Amygdala (tissue), 56 donors: ENCODE measurements at places on chromosomes 12 and 14.

- DNase-seq = no peak
Measured at GRCh38 chr12:53414756-53415417, 8.8 kb upstream of the AMHR2 start.

DNA sequence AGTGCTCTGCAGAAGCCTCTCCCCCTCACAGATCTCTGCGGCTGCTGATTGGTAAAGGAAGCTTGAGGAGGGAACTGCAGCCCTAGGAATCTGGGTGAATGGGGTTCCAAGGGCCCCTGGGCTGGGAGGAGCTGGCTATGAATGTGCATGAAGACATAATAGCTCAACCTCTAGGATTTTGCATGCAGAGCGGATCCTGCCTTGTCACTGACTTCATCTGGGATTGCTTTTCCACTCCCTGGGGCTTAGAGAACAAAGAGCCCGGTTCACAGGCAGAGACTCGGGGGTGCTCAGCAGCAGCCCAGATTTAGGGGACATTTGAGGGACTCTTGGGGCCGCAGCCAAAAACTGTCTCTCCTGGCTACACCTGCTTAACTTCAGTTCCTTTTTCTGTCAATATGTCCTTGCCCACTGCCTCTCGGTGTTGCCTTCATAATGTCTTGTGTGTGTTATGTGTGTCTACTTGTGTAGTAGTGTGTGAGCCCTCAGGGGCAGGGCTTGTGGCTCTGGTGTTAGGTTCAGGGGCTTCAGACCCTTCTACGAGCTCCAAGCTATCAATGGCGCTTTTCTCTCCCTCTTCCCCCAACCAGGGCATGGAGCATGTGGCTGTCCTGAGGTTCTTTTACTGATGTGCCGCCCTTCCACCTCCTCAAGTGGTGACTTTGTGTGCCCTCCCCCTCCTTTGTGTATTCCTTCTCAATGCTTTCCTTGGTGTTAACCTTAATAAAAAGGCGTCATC is 1.9 kb downstream of the CCDC184 start:
- DNase-seq = no peak

GRCh38 chr14:48384821-48385220 is 709.4 kb upstream of the MDGA2 start:
- no peak for DNase-seq

DNA sequence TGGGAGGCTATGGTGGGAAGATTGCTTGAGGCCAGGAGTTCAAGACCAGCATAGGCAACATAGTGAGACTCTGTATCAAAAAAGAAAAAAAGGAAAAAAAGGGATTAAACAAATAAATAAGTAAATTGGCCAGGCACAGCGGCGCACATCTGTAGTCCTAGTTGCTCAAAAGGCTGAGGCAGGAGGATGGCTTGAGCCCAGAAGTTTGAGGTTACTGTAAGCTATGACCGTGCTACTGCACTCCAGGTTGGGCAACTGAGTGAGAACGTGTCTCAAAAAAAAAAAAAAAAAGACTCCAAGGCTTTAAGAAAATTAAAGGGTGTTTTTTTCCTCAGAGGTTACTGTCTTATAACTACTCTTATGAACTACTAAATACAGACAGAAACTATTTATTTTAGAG is 11.7 kb downstream of the BEST3 start:
- DNase-seq = no peak

DNA sequence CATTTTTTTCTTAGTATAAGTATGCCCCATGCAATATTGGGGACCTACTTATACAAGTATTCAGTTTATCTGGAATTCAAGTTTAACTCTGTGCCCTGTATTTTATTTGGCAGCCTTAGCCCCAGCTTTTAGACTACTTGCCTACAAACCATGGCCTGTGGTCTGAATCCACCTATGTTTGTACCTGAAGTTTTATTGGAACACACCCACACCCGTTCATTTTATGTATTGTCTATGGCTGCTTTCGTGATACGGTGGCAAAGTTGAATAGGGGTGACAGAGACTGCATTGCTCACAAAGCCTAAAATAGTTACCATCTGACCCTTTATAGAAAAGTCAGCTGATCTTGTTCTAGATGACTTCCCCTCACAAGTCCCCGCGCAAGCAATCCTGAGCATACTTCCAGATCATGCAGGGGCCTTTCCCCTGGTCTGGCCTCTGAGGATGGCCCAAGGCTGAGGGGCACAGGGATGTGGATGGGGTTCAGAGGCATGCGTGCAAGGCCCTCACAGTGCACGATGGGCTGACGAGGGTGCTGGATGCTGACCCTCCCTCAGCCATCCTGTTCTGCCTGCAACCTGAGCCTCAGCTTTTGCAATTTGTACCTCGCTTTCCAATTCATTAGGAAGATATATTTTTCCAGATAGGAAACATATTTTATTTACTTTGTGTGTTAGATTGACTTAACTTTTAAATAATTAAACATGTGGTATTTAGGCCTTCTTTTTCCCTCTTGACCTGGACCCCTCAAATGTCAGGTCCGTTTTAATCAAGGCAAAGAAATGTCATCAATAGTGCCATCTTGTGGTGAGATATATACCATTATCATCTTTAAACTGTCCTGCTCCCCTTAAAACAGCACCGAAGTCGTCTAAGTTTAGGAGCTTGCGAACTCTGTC is 527.3 kb upstream of the CCDC196 start:
- DNase-seq = no peak

DNA sequence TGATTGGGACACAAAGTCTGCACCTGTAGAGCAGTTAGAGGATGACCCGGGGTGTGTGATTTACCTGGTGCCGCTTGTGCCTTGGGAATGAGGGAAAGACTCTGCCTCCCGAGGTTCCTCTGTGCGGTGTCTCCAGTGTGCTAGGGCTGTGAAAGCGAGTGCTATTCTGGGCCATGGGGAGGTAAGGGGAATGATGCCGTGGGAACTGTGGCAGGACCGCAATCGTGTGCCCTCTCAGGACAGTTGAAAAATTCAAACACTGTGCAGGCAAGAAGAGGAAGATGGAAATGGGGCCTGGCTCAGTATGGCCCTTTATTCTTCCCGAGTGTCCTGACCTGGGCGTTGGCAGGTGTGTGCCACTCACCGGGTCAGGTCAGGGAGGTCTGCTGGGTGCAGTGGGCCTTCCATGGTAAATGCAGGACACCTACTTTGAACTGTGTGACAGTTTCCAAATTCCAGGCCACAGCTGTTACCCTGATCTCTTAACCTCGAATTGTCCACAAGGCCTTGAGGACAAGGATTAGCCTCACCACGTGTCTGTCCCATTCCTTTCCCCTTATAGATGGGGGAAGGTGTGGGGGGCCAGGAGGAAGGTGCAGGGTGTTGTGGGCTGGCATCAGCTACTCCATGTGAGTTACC is 1.4 kb downstream of the SIVA1 start:
- DNase-seq = no peak

DNA sequence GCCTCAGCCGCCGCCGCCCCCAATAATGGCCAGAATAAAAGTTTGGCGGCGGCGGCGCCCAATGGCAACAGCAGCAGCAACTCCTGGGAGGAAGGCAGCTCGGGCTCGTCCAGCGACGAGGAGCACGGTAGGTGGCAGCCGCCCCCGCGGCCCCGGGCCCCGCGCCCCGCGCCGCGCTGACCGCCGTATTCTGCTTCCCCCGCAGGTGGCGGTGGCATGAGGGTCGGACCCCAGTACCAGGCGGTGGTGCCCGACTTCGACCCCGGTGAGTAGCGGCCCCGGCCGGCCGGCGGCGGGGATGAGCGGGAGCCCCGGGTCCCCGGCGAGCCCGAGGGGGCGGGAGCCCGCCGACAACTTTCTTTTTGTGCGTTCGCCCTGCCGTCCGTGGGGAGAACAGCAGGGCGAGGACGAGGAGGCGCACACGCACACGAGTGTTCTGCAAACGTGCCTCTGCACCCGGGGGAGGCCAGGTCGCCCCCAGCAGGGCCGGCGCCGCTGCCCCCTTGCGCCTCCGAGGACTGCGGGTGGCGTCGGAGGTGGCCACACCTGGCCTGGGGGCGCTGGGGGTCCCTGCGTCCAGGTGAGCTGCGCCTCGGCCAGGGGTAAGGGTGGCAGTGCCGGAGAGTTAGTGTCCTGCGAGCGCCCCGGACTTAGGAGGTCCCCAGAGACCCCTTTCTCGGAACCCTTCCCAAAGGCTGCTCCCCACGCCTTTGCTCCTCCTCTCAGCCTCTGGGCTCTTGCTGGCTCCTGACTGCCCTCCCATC is 794 bp downstream of the RCOR1 start:
- peak; percentile 50 for DNase-seq

DNA sequence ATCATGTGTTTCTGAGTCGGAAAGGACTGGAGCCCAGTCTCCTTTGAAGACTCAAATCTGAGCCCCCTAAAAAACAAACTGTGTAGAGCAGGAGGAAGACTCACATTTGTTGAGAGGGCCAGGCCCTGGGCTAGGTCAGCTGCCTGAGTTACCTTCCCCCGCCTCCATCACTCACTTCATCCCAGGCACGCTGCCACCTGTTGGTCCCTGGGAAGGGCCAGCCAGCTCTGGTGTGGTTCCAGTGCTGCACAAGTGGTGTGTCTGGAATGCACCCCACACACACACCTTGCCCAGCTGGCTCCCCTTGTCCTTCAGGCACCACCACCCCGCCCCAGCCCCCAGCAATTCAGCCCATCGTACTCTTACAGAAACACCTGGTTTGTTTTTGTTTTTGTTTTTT is 9.0 kb downstream of the MVK start:
- DNase-seq = no peak

GRCh38 chr14:52918486-52918885 is 32.4 kb downstream of the FERMT2 start:
- no peak for DNase-seq

DNA sequence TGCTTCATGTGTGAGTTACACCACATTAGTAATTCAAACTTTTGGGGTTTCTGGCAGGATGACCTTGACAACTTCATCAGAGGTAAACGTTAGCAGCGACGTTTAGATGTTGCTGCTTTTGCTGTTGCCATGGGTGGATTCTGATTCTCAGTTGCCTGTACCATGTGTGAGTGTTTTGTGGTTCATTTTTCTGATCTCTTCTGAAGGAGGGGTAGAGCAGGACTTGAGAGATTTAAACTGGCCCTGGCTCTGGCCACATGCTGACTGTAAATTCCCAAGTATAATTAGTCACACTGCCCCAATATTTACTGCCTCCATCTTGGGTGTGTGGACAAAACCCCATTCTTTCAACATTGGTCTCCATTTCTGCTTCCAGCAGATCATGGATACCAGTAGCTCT is 110.4 kb downstream of the ETV6 start:
- DNase-seq = no peak

DNA sequence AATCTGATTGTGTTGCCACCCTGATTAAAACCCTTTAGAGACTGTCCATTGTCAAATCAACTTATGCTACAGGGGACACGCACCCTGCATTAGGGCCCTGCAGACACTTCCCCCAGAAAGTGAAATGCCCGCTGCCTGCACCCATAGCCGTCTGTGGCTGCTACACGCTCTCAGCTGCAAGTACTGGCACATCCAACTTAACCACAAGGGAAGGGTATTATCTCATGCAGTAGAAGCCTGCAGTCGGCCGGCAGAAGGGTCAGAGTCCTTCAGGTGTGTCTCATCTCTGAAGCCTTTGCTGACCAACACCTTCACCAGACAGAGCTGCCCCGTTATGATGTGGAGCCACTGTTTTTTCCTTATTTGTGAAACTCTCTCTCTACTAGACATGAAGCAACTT is 20.8 kb downstream of the CFAP251 start:
- no peak for DNase-seq

GRCh38 chr12:75883241-75883640 is 148.3 kb downstream of the PHLDA1 start:
- DNase-seq = no peak

DNA sequence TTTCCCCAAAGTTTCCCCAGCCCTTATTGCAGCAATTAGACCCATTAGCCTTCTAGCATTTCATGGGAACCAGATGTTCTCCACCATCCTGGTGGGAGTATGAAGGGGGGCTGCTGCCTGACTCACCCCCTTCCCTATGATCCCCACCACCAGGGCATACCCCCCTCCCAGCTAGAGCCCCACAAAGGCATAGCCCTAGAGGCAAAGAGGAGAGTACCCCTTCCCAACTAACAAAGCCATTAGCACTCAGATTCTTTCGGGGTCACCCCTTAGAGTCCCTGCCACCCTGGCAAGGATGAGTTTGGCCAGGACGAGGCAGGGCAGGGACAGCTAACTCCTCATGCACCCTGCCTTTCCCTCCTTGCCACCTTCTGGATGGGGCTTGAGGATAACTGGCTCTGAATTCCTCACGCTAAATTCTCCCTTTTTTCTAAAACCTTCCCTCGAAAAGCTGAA is 9.2 kb downstream of the RARG start:
- DNase-seq = no peak

DNA sequence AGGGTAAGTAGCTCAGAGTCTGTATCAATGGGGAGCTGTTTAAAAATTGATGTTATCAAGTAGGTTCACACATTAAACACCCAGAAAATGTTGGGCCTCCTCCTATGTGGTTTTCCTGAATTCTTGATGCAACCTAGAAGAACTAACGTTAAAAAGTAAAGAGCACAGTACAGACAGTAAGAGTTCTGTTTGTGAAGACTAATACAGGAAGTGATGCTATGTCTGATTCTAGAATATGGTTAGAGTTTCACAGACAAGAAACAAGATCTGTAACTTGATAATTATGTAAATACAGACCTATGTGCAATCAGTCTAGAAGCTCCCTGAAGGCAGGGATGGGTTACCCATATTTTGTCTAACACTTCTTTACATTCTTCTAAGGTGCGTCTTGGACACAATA is 214.9 kb upstream of the BTG1 start:
- no peak for DNase-seq

DNA sequence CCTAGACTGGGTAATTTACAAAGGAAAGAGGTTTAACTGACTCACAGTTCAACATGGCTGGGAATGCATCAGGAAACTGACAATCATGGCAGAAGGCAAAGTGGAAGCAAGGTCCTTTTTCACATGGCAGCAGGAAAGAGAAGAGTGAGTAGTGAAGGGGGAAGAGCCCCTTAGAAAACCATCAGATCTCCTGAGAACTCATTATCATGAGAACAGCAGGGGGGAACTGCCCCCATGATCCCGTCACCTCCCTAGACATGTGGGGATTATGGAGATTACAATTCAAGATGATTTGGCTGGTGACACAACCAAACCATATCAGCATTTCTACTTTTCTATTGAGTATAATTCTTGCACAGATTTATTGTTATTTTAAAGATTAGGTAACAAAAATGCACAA is 822.1 kb upstream of the FLRT2 start:
- DNase-seq = no peak

GRCh38 chr12:130461447-130461815 is 123.7 kb downstream of the PIWIL1 start:
- no peak for DNase-seq

GRCh38 chr12:11577658-11578260 is 71.7 kb upstream of the ETV6 start:
- DNase-seq = no peak

DNA sequence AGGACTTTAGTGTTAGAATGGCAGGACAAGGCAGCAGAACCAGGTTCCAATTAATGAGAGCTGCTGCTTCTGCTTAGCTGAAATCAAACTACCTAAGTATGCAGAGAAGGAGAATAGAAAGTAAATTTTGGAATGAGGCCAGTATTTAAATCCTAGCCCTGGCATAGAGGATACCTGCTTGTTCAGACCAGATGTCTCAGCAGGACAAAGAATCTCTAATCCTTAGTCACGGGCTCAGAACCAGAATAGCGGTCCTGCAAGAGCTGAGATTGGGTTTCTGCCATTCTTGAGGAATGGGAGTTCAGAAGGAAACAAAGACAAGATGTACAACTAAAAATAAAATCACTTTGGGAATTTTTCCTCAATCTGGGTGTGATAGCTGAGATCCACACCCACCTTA is 550.8 kb upstream of the TMEM132C start:
- no peak for DNase-seq

- no peak for DNase-seq
Measured at GRCh38 chr14:102205560-102205959, 65.9 kb downstream of the WDR20 start.

- no peak for DNase-seq
Measured at GRCh38 chr14:25394791-25395391, 344.9 kb upstream of the STXBP6 start.
